NCI-H1417 treated with DMSO at 0.1 percent for 48 hours (cell line): ENCODE measurements at places on chromosomes 11 and 22.

- DNase-seq = no peak
Observed at GRCh38 chr11:118430956-118431355, 5.3 kb upstream of the KMT2A start.

DNA sequence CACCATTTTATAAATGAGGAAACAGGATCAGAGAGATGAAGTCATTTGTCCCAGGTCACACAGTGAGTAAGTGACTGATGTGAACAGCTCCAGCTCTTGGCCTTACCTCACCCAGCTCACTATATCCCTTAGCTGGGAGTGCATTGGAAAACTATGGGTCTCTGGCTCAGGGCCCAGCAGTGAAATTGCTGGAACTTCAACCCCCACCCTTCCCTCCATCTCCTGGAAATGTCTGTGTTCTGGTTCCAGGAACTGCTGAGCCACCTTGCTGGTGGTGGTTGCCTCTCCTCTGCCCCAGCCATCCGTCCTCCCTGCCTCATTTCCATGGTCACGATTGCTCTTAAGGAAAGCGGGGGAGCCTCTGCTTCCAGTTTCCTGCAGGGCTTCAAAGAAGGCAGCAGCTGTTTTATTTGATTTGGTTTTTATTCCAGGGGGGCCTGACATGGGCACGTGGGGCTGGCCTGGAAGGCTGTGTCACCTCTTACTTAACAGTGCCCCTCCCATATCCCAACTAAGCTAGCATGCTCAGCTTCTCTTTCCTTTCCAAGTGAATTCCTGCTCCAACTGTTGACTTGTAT, 46.2 kb upstream of the CSTF3 start:
- DNase-seq = no peak

DNA sequence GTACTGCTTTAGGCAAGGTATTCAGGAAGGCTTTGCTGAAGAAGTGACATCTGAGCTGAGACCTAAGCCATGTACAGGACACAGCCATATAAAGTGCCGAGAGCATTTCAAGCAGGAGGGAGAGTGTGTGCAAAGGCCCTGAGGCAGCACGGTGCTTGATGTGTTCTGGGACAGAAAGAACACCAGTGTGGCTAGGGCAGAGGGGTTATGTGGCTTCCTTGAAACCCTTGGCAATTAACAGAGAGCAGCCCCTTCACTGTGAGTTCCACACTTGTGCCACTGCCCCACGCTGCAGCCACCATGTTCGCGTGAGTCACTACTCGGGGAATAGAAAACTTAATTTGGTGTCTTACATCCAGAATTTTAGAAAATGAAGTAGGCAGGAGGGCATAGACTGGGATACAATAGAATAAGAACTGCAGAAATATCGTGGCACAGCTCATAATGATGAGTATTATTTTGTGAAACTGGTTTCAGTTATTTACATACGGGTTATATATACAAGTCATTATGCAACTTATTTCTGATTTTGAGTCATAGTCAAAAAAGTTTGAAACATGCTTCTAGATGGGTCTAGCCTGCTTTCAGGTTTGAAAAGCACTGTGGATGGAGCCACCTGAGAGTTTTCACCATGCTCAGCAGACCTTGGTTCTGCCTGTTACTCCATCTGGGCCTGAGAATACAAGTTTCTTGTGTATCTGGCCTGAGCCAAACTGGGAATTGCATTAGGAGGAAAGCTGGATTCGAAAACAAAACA, 11.8 kb downstream of the IL10RA start:
- no peak for DNase-seq

- no peak for DNase-seq
Observed at GRCh38 chr11:79414644-79415317, 26.0 kb downstream of the TENM4 start.

- DNase-seq = no peak
Observed at GRCh38 chr11:126331286-126331685, 24.2 kb upstream of the ST3GAL4 start.

GRCh38 chr22:18947905-18948304, 11.8 kb upstream of the PRODH start:
- no peak for DNase-seq

GRCh38 chr11:17511571-17511970, 32.6 kb downstream of the USH1C start:
- DNase-seq = no peak

GRCh38 chr22:47267513-47268282, 505.2 kb downstream of the TBC1D22A start:
- DNase-seq = no peak

GRCh38 chr11:120942701-120943100, 81.2 kb upstream of the TBCEL start:
- DNase-seq = no peak
